Aorta (tissue), 5 donors: ENCODE measurements at places on chromosomes 7 and 10.
A peak's percentile ranks its signal among the peaks of the same experiment; 100 is the strongest.

- no peak for DNase-seq
Observed at GRCh38 chr10:50438049-50438936, 185.5 kb downstream of the SGMS1 start.

DNA sequence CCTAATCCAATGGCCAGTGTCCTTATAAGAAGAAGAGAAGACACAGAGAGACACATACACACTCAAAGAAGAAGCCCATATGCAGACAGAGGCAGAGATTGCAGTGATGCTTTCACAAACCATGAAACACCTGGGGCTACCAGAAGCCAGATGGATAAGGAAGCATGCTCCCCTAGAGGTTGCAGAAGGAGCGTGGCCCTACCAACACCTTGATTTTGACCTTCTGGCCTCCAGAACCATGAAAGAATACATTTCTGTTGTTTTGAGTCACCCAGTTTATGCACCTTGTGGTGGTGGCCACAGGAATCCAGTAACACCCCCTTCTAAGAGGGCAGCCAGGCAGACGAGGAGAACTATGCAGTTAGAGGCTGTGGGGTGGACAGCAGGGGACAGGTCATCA is 43.5 kb downstream of the AOC1 start:
- no peak for DNase-seq

DNA sequence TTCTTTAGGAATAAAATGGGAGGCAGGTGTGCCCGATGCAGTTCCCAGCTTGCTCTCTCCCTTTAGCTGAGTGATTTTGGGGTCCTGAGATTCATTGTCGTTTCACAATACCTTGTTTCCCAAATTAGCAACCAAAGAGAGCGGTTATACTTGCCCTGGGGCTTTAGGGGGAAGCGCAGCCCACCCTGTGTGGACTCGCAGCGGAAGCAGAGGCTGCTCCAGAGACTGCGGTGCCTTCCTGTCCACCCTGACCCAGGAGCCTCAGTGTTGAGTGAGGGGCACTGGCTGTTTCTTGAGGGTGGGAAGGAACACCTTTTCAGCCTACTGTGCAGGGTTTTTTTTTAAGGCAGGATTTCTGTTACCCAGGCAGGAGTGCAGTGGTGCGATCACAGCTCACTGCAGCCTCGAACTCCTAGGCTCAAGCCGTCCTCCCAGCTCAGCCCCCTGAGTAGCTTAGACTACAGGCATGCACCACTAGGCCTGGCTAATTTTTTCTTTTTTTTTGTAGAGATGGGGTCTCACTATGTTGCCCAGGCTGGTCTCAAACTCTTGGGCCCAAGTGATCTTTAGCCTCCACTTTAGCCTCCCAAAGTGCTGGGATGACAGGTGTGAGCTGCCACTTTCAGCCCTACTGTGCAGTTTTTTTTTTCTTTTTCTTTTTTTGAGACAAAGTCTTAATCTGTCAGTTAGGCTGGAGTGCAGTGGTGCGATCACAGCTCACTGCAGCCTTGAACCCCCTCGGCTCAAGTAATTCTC is 67.0 kb downstream of the DNAJB6 start:
- DNase-seq: peak; percentile 30

GRCh38 chr10:95785317-95785716 is 29.4 kb downstream of the ENTPD1 start:
- DNase-seq: no peak

DNA sequence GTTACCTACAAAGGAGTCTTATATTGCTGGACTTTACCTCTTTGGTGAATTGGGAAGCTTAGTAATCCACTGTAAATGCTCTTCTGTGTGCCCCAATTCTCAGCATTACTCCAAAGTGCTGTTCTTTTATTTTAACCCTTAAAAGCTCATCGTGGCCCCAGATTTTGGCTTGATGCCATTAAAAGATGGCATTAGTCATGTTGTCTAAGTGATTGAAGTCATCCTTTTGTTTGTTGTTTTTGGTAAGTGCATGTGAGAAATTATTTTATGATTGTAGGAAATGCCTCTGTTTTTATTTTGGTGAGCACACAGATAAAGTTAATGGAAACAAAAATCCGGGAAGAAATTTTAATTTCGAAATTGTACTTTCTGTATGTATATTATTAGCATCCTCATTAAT is 82.5 kb upstream of the GATA3 start:
- no peak for DNase-seq

DNA sequence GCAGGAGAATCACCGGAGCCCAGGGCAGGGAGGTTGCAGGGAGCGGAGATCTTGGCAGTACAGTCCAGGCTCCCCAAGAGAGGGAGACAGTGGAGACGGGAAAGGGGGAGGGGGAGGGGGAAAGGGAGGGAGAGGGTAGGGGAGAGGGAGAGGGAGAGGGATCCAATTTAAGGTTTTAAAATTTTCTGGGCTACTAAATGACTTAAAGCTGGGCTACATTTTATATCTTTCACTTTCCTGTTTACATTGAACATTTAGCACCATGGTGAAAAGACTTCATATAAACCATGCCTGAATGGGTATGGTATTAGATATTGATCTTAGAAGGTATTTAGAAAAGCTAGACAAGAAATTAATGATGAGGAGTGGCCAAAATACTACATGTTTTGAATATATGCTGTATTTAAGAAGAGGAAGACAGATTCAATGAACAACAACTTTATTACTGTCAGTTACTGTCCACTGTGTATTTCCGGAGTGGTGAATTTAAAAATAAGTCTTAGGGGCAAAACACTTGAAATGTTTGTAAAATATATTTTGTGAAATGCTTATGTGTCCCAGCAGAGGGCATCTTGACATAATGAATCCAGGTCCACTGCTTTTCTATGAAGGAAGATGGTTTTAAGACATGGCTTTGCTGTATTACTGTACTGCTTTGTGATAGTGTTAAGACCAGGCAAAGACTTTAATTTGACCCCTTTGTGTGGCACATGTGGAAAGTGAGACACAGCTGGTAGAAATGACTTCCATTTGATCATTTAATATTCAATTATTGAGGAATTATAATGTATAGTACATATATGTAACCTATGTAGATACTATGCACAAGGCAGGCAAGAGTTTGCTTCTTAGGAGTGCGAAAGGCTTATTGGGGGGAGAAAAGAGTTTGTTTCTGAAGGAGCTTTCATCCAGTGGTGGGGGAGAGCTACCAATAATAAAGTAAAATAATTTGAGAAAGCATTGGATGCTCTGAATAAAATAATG is 52.8 kb downstream of the NRF1 start:
- DNase-seq: no peak

DNA sequence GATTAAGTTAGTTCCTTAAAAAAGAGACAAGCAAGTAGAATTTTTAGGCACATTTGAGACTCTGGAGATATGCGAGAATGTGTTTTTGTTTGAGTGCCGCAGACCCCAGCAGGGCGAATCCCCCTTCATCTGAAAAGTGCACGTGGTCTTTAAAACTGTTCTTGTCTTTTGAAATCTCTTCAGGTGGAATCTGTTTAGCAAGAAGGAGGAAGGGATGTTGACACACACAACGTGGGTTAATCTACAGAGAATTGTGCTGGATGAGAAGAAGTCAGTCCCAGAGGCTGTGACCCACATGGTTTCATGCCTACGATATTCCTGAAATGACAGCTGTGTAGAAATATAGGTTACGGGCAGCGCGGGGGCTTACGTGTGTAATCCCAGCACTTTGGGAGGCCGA is 27.1 kb upstream of the ZFAND2A start:
- no peak for DNase-seq

- no peak for DNase-seq
Observed at GRCh38 chr7:140070546-140070945, 7.8 kb upstream of the PARP12 start.

DNA sequence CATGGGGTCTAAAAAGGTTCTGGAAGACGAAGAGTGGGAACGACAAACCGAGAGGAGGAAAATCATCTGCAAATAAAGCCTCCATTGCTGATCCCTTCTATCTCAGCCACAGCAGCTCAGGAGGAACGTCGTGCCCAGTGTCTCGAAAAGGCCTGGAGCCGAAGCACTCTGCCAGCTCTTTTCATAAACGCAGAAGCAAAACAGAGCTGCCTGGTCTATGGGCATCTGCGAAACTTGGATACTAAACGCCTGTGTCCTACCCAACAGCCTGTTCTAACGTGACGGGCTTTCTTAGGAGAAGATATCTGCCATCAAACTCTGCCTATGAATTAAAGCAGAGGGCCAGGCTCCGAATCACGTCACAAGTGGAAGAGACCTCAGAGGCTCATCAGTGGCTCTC is 68.7 kb downstream of the GNA12 start:
- no peak for DNase-seq

GRCh38 chr7:105388356-105389087 is at the start of gene SRPK2:
SRPK2 (minus strand) TSS chr7:105388921.
- peak; percentile 93 for DNase-seq

DNA sequence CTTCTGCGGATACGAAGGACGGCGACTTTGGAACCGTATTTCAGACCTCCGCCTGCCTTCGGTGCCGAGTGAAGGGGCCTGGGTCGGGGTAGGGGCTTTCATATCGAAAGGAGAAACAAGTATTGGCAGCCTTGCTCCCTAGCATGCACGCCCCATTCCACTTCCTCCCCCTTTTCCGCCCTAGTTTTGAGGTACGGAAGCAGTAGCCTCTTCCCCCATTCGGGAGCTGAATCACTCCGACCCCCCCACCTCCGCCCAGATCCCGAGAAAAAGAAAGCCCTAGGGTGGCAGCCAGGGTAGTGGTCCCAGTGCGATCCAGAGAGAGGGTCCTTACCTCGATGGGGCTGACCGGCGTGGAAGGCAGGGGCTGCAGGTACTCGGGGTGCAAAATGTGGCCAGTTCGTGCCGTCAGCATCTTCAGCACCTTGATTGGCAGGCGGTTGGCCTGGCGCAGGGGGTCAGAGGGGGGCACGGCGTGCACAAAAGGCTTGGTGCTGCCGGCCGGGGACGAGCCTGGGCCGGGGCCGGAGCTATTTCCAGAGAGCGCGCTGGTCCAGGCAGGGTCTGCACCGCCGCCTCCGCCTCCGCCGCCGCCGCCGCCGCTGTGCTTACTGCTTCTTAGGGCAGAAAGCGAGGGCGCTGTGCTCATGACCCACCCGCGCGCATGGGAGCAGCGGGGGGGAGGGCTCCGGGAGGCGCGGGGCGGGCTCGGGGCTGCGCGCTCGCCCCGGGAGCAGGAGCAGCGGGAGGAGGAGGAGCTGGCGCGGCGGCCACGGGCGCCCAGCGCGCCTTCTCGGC is 594 bp downstream of the ZNF503 start:
- DNase-seq: peak; percentile 89

DNA sequence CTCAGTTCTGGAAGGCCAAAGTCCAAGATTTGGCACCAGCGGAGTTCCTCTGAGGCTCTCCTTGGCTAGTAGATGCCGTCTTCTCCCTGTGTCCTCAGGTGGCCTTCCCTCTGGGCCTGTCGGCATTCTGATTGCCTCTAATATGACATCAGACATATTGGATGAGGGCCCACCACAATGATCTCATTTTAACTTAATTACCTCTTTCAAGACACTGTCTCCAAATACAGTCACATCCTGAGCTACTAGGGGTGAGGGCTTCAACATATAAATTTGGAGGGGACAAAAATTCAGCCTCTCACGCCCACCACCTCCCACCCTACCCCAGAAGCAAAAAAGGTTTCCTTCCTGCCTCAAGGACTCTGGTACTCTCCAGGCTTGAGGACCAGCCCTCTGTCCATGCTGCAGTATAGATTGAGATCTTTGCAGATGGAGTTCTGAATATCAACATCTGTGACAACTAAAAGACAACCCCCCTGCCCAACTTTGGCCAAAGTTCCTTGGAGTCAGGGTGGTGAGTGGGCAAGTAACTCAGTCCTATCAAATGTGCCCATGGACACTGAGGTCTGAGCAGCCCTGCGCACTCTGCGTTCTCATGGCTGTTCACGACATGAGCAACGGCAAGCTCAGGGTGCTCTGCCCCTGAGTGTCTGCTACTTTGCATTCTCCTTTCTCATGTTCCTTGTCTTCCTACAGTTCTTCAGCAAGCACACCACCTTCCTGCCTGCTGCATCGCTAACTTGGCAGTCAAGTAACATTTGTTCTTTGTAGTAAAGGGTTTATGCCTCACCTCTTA is 11.5 kb downstream of the TMEM176B start:
- DNase-seq: no peak

DNA sequence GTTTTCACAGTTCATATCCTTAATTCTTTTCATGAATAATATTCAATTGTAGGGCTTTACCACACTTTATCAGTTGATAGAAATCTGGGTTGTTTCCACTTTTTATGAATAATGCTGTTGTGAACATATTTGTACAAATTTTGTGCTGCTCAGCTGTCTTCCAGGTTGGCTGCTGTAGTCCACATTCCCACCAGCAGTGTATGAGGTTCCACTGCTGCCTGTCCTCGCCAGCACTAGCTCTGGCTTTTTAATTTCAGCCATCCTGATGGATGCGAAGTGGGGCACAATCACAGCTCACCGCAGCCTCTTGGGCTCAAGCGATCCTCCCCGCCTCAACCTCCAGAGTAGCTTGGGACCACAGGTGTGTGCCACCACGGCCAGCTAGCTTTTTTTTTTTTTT is 32.8 kb downstream of the NUDT5 start:
- DNase-seq: no peak

- no peak for DNase-seq
Observed at GRCh38 chr10:61852261-61852660, 49.2 kb upstream of the ARID5B start.

- no peak for DNase-seq
Observed at GRCh38 chr7:117961235-117961634, 88.0 kb upstream of the CTTNBP2 start.
